ENCODE measurements at places on chromosomes 7 and 10.
A peak's percentile ranks its signal among the peaks of the same experiment; 100 is the strongest.

- no peak for DNase-seq
Observed at GRCh38 chr7:32037650-32038198, 32.5 kb downstream of the PDE1C start.

DNA sequence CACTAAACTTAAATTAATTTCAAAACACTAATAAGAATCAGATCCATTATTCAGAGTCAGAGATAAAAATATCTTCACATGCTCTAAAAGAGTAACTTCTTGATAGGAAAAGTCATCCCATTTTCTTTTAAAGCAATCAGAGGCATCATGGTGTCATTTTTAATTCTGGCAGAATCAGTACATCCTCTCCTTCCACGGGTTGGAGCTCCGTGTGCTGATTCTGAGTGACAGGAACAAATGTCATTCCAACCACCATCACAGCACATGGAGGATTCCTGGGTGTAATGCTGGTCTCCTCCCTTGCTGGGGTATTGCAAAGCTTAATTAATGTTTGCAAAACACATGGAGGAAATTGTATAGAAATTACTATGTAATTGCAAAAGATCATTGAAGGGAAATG lies 114.5 kb upstream of the IMMP2L start:
- no peak for DNase-seq

DNA sequence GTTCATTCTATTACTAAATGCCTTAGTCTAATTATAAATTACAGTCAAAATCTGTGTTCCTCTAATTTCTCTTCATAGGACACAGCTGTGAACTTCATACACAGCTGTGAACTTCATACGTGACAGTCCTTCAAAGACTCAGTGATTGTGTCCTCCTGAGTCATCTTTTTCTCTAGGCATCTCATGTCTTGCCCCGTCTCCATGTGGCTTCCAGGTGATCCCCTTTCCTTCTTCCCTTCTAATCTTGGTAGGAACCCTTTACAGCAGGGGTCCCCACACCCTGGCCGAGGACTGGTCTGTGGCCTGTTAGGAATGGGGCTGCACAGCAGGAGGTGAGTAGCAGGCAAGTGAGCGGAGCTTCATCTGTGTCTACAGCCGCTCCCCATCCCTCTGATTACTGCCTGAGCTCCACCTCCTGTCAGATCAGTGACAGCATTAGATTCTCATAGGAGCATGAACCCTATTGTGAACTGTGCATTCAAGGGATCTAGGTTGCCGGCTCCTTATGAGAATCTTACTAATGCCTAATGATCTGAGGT lies 14.0 kb upstream of the EIF5AL1 start:
- DNase-seq, result no peak

GRCh38 chr10:100748231-100749058 lies 3.1 kb downstream of the PAX2 start:
- DNase-seq, result no peak

DNA sequence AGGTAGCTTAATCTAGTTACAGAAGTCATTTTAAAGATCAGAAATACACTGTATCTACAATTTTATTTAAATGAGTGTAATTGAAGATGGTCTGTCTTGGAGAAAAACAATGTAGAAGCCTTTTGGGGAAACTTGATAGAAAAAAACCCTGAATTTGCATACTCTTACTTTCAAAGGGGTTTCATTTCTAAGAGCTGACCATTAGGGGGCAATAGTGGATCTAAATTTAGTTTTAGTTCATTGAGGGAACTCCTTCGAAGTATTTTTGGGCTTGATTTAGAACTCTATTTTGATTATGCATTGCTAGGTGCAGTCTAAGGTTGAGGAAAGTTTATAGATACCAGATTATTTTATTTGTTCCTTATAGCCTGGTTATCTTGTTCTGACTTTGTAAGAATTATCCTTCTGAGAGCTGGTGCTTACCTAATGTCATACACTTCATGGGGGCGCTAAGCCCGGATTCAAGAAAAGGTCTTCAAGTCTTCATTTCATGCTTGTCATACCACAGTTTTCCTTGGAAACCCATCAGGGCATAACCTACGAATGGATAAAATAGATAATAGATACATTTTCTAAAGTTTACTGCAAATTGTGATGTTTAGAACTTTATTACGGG lies 69.1 kb upstream of the MXI1 start:
- DNase-seq, result peak; percentile 23

DNA sequence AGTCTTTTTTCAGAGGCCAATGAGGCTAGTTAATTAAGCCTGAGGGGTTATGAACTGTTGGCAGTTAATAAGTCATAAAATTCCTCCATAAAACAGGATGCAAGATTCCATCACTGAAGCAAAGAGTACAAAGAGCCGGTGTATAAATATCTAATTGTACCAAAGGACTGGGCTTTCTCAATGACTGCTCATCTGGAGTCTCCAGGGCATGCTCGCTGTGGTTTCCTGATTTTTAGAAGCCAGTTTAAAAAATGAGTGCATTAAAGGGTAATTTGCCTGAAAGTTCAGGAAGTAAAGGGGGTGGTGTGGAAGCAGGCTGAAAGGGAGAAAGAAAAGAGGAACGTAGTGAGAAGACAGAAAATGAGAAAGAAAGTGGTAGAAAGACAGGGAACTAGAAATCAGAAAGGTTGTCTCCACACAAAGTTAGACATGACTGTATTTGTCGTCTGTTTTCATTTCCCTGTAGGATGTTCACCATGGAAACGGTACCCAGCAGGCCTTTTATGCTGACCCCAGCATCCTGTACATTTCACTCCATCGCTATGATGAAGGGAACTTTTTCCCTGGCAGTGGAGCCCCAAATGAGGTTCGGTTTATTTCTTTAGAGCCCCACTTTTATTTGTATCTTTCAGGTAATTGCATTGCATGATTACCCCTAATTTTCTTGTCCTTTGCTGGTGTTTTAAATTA lies 282.3 kb downstream of the TWIST1 start:
- DNase-seq, result no peak

DNA sequence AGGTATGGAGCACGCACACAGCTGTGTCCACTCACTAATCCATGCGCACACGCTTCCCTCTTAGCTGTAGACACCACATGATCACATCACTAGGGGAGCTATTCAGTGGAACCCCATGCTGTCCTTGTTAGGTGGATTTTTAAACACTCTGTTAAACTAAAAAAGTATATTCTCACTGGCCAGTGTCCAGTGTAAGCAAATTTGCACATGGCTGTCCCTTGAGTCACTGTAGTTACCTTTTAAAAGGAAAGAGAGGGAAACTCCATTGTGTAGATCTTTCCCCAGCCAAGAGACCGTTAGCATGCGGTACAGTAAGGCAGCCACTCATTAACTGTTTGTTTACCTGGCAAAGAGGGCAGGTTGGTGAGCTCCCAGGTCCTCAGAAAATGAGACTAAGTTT lies 81.6 kb upstream of the INSYN2A start:
- DNase-seq, result no peak

DNA sequence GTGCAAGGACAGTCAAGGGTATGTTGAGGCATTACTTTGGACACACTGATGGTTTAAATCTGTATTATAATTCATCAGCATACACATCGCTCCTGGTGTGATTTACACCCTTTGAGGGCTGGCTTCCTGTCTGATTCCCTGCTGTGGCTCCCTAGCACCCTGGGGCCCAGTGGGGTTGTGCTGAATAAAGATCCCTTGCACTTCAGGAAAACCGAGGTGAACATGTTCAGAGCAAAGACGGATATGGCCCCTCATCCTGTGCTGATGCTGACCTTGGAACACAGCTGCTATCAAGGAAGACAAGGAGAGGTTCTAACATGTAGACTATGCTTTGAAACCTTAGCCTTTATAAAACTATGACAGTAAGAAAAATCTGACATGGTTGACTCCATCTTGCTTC lies 84.6 kb upstream of the UNC5B start:
- no peak for DNase-seq

DNA sequence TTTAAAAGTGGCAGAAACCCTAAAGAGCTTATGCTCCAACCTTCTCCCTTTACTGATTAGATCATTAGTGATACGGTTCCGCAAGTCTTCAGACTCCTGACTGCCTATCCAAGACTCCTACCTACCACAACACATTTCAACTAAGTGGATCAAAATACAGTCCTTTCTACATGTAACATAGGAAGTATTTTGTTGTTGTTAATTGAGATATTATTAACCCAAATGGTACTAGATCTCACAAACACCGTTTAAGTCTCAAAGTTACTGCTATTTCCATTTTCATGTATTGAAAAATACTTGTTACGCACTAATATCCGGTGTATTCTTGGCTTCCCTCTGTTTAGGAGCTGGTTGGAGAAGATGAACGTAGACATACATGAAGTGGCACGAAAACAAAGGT lies 1.1 kb downstream of the FAM237B start:
- no peak for DNase-seq

DNA sequence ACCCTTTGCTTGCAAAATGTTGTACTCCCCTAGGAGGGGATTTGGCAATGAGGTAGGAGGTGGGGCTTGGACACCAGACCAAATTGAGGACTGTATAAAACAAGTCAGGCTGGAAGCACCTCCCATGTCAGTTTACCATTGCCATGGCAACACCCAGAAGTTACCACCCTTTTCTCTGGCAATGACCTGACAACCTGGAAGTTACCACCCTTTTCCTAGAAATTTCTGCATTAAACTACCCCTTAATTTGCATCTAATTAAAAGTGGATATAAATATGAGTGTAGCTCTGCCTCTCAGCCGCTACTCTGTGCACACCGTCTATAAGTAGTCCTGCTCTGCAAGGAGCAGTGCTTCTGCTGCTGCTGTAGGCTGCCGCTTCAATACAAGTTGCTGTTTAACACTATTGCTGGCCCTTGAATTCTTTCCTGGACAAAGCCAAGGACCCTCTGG lies 7.8 kb upstream of the BLNK start:
- no peak for DNase-seq

GRCh38 chr7:141960687-141961422 lies 12.7 kb downstream of the TAS2R38 start:
- DNase-seq, result no peak

GRCh38 chr10:117534321-117535297 lies 7.9 kb upstream of the EMX2 start:
- DNase-seq, result no peak

GRCh38 chr7:2381881-2382509 lies 21.4 kb upstream of the CHST12 start:
- DNase-seq, result no peak

GRCh38 chr7:23230641-23231101 lies 15.9 kb upstream of the GPNMB start:
- DNase-seq, result no peak

DNA sequence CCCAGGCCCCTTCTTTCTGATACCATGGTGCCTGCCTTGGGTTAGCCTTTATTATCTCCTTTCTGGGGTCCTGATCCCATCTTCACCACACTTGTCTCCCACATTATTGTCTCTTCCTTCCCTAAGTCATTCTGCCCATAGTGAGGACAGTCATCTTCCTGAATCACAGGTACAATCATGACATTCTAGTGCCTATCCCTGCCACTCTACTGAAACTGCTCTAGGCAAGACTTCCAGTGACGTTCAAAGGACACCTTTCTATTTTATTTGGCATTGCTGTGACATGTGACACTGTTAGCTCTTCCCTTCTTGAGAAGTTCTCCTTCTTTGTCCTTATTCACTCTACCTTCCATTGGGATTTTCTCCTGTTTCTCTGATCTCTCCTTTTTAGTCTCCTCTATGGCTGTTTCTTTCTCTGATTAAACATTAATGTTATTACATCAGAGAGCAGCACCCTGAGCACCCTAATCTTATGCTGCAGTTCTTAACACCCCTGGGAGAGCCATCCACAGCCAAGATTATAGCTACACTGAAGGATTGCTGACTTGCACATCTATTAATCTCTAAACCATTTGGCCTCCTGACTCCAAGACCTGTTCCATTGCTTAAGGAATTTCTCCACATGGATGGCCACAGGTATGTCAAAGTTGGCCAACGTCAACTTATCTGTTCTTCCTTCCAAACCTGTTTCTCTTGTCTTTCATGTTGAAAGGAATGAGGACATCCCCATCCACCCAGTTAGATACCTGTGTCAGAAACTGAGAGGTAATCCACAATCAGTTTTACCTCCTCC lies 10.9 kb downstream of the MACC1 start:
- DNase-seq, result no peak

GRCh38 chr10:25965584-25965983 lies 31.6 kb downstream of the MYO3A start:
- no peak for DNase-seq

DNA sequence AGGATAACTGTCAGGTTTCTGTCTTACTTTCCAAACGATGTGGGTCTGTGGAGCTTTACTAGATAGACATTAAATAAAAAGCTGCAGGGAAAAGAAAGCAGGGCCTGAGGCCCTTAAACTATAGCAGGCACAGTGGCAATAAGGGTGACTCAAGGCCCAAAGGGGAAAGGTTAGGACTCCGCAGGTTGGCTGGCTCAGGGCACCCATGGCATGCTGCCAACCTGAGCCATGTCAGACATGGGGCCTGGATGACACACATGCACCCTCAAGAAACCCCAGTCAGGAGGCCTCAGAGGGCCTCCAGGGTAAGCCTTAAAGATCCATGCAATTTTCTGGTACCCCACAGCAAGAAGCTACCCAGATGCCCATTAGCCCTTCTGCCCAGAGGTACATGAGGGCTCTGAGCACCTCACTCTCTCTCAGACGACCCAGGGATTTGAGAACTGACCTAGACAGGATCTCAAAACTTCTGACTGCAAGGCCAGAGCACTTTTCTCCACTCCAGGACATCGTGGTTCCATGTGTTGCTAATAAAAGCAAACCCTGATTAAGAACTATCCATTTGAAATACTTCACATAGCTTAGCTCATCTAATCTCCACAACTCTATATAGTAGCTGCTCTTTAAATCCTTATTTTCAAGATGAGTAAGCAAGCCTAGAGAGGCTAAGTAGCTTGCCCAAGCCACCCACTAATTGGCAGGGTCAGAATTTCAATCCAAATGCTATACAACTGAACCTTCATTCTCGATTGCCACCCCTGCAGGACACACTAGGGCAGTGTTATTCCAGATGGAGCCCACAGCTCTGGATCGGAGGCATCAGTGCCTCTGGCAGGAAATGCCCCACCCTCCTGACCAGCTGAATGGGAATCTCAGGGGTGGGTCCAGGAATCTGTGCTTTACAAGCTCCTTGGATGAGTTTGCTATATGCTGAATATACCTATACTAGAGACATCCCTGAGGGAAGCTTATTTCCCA lies 132.5 kb upstream of the EFCAB10 start:
- DNase-seq, result no peak

GRCh38 chr10:31623947-31624346 lies 304.7 kb downstream of the ARHGAP12 start:
- no peak for DNase-seq

Measured in activated CD4-positive, alpha-beta T cell treated with anti-CD3 and anti-CD28 coated beads, Interleukin-2, amount 50 U/mL, for 24 hours (primary cell).